CD4-positive, alpha-beta T cell treated with Interleukin-10 for 1 hour (primary cell): ENCODE measurements at places on chromosomes 3 and 15.
A peak's percentile ranks its signal among the peaks of the same experiment; 100 is the strongest.

DNA sequence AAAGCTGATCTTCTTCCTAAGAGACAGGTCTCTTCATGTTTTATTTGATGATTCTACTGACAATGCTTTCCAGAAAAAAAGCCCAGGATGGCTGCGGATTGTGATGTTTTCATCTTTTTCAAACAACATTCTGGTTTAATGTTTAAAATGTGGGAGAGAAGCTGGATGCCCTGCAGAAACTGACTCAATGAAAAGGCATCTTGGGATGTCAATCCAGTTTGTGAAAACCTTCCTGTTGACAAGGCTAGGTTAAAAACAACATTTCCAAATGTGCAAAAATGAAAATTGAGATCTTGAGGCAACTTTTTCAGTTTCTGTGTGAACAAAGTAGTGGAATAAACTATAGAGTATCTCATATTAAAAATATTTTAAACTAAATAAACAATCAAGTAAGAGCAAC lies 156.0 kb upstream of the MRPL3 start:
- no peak for DNase-seq

DNA sequence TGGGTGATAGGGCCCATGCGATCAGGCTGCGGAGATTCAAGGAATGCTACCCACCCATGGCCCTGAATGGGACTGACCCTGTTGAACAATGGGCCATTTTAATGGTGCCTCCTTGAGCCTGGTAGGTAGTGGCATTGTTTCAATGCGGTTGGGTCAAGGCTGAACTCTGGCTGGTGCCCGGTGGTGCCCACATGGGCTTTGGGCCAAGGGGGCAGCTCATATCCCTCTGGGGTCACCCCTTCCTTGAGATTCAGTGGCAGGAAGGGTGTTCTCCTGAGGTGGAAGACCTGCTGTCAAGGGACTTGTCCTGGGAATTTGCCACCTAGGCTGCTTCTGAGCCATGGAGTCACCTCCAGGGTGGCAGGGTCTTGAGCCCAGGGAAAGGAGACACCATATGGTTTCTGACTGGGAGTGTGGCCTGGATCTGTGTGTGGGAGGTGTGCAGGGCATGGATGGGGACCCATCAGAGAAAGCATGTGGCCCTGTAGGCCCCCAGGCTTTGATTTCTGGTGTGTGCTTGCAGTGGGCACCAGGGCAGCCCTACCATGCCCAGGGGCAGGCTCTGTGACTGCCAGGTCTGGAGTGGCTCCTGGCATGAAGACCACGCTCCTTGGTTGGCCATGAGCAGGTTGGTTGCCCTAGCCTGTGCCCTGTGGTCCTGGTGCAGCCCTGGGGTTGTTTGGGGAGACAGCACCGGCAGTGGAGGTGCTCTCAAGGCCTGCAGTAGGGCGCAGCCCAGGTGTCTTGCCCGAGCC lies 199.9 kb downstream of the UBE3A start:
- no peak for DNase-seq

DNA sequence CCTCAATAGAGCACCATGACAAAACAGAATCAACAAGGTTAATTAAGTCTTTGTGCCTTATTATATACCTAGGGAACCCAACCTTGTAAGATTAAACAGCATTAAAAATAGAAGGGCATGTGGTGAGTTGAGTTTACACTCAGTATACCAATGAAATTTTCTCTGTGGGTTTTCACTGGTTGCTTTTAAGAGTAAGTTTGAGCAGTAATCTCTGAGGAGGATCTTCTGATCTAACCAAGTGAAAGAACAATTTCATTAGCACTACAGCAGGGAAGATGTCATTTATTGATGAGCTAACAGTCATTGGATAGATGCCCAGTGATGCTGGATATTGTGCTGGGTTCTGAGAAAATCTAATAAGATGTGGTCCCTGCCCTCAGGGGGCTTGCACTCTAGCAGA lies 26.9 kb upstream of the AKAP13 start:
- no peak for DNase-seq

GRCh38 chr3:95235916-95236315 lies 1173.1 kb downstream of the NSUN3 start:
- no peak for DNase-seq

- DNase-seq = peak; percentile 62
Measured at GRCh38 chr3:189961522-189962161, 159.1 kb downstream of the P3H2 start.

- DNase-seq = no peak
Measured at GRCh38 chr3:49175530-49175929, 4.1 kb downstream of the KLHDC8B start.
